LHCN-M2 (cell line): ENCODE measurements at places on chromosomes 2 and 18.

DNA sequence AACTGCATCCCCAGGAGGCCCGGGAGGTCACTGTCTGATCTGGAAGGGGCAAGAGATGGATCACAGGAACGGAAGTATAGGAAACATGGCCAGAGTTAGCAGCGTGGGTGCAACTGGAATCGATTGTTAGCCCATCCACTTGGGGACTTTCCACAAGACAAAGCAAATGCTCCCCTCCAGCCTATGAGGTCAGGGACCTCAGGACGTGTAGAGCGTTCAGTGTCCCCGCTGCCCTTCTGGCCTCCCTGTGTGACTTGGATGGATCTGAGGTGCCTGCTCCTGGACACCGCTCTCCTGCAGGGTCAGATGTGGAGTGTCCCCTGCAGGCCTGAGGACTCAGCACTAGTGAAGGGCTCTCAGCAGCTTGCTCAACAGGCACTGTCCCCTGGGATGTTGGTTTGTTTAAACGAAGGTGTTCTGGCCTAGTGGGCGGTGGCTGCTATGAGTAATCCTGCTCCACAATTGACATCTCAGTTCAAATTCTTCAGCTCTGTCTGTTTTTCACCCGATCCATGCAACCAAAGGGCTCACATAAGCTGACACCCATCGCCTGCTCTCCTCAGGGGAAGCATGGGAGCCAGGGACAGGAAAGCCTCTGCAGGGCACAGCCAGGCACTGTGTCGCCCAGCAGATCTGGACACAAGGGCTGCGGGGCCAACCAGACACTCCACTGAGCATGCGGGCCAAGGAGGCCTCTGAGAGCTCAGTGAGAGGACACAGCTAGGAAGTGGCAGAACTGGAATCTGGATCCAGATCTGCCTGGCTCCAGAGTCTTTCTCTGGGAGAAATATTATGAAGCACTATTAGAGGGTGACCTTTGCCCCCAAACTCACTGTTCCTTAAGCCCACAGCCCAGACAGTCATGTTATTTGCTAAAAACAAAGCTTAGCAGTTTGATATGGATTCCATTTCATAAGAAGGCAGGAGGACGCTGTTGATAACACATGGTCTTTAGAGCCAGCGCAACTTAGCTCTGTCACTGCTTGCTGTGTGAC is 78.5 kb downstream of the RHOB start:
- DNase-seq = peak; percentile 75

DNA sequence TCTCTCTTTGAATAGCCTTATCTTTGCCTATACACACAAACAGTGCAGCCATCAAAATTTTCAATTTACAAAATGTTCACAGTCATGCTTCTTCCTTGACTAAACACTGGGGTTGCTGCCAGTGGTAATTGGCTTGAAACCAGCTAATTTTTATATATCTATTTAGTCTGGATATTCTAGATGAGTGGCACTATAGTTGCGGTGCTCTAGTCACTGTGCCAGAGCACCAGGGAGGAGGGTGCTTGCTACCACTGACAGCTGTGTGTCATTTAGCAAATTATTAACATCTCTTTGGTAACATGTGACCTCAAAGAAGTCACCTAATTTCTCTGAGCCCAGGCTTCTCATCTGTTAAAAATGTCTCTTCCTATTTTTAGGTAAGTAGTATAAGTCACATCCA is 130.4 kb downstream of the MEIS1 start:
- no peak for DNase-seq

GRCh38 chr2:61718965-61719364 is 134.9 kb downstream of the FAM161A start:
- DNase-seq = no peak

GRCh38 chr2:96404446-96405373 is 69.1 kb downstream of the NCAPH start:
- DNase-seq = no peak

- no peak for DNase-seq
Observed at GRCh38 chr2:16729335-16729734, 63.7 kb upstream of the CYRIA start.

DNA sequence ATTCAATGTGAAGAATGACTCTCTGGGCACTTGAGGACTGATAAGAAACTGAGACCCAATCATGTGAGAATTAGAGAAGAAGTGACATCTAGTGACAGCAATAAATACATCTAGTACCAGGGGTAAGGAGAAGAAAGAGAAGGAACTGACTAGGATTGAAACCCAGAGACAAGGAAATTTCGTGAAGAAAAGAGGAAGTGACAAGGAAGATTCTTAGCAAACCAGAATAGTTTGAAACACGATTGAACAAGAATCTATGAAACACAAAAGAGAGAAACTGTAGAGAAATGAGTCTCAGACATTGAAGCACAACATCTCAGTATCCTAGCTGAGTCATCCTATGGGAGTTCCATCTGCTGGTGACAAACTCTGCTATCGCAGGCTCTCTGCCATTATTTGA is 571.9 kb upstream of the PKDCC start:
- no peak for DNase-seq

DNA sequence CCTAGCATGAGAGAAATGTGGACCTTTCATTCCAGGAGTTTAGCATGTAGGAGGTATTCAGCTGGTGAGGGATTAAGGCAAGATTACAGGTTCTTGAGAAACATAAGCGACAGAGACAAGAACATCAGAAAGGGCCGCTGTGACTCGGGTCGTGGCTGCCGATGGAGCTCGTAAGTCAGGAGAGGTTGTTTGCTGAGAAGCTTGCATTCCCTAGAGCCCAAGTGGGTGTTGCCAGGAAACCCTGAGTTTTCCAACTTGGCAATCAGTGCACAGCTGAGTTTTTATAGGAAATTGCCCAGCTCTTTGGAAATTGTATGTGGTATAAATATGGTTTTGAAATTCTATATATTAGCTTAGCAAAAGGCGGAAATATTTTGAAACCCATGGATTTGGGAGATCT is 46.4 kb upstream of the CYP1B1 start:
- no peak for DNase-seq

DNA sequence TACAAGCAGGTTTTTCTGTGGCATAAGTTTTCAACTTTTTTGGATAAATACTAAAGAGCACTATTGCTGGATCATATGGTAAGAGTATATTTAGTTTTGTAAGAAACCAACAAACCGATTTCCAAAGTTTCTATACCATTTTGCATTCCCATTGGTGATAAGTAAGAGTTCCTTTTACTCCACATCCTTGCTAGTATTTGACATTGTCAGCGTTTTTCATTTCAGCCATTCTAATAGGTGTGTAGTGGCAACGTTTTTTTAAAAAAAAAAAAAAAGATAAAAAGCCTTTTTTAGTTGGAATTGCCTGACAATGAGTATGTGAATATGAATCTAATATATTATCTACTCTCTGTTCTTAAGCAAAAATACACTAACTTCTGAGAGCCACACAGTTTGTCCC is 185.9 kb downstream of the AGPS start:
- no peak for DNase-seq

- DNase-seq = no peak
Observed at GRCh38 chr2:237593596-237594320, 3.2 kb upstream of the RAB17 start.

GRCh38 chr2:40228310-40228709 is 223.6 kb downstream of the SLC8A1 start:
- peak; percentile 72 for DNase-seq

- DNase-seq = no peak
Observed at GRCh38 chr2:237639052-237639835, 11.9 kb downstream of the LRRFIP1 start.

DNA sequence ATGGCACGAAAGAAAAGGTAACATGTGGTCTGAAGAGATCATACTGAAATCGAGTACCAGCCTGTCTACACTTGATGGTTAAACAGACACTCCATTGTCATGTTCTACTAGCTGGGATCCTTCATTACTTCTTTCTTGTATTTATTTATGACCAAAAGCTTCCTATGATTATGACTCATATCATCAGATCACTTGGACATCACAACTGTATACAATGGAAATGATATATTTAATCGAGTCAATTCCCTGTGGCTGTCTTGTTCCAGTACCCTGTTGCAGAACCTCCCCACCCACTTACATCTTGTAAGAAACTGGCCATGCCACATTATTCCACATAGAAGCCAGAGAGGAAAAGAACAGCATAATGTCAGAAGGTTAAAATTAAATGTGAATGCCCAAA is 358.9 kb downstream of the ZEB2 start:
- DNase-seq = no peak
